GM04503 (cell line): ENCODE measurements at places on chromosomes 1 and 21.

GRCh38 chr21:30234643-30235042 lies 18.7 kb upstream of the CLDN8 start:
- DNase-seq = no peak

GRCh38 chr1:17472814-17473213 lies 33.3 kb upstream of the RCC2 start:
- DNase-seq = no peak

DNA sequence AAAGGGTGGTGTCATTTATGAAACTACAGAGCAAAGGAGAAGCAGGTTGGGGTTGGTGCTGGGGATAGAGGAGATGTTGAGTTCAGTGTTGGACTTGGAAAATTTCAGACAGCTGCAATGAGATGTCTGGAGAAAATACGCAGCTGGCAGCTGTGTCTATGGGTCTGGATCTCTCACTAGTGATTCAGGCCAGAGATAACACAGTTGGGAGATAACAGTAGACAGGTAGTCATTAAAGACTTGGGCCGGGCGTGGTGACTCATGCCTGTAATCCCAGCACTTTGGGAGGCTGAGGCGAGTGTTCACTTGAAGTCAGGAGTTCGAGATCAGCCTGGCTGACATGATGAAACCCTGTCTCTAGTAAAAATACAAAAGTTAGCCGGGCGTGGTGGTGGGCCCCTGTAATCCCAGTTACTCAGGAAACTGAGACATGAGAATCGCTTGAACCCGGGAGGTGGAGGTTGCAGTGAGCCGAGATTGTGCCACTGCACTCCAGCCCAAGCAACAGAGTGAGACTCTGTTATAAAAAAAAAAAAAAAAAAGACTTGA lies 2.5 kb upstream of the TFAP2E start:
- no peak for DNase-seq

DNA sequence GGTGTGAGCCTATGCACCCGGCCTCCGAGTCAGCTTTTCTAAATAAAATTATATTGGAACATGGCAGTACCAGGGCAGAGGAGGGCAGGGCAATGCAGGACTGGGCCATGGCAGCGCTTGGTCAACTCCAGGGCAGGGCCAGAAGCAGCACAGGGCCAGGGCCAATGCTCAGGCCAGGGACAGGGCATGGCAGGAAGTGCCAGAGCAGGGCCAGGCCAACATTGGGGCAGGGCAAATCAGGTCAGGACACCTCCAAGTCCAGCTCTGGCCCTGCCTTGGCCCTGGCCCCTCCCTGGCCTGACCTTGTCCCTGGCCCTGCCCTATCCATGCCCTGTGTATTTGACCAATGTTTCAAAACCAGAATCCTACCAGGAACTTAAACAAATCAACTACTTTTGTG lies 156.1 kb downstream of the LIPI start:
- no peak for DNase-seq

GRCh38 chr1:175124861-175125260 lies 57.2 kb downstream of the TNN start:
- no peak for DNase-seq

- DNase-seq = no peak
Observed at GRCh38 chr1:236351875-236352573, 42.1 kb upstream of the EDARADD start.
